ENCODE measurements at places on chromosomes 4 and X.

- DNase-seq: no peak
These were observed 329 bp downstream of the TBC1D14 start for GRCh38 chr4:6909970-6910339.

DNA sequence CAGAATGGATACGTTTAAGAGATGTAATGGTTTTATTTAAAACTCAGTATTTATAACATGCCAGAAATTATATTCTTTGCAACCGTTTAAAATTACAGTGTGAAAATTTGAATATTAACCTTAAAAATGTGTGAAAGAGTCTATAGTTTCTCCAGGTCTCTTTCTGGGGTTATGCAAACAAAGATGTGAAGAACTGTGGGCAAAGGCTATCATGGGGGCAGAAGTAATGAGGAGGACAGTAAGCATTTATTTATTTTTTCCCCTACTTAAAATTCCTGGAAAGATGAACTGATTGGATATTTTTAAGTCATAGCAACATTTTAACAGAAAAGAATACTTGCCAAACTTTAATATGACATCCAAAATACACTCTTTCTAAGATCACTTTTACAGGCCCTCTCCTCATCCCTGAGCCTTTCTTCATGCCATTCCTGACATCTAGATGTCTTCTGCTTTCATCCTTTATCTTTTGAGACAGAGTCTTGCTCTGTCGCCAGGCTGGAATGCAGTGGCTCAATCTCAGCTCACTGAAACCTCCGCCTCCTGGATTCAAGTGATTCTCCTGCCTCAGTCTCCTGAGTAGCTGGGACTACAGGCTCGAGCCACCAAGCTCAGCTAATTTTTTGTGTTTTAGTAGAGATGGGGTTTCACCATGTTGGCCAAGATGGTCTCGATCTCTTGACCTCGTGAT, 46.1 kb downstream of the TMEM131L start:
- no peak for DNase-seq

DNA sequence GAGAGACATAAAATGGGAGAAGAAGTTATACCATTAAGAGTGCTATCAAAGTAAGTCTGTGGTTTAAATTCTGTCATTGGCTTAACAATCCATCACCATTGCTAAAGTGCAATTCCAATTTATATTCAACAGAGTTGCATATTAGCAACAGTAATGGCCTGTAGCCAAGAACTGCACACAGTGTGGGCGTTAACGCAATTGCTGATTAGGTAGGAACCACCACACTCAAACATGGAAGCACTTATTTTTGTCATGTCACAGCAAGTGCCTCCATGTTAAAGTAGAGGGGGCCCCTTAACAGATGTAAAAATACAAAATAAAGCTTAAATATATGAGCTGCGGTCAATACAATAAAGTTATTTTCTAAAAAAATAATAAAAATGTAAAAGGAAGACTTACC, 10.8 kb downstream of the LARP7 start:
- DNase-seq: no peak

GRCh38 chr4:6617246-6617645, 23.2 kb upstream of the MRFAP1 start:
- no peak for DNase-seq

GRCh38 chr4:92516450-92516849, 212.7 kb downstream of the GRID2 start:
- no peak for DNase-seq

DNA sequence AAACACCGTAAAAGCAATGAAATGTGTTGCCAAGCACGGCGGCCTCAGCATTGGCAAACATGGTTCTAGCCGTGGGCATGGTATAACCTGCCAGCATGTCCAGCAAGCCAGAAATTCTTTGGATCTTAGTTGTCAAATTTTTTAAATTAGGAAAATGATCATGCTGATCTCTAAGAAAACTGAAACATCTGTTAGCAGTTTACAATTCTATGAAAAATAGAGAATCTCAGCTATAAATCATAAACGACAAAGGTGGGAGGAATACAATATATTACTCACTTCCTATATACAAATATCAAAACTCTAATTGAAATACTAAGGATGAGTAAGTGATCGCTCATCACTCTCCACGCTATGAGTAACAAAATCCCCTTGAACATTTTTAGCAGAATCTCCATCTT, 130.3 kb downstream of the ADGRA3 start:
- DNase-seq: no peak

DNA sequence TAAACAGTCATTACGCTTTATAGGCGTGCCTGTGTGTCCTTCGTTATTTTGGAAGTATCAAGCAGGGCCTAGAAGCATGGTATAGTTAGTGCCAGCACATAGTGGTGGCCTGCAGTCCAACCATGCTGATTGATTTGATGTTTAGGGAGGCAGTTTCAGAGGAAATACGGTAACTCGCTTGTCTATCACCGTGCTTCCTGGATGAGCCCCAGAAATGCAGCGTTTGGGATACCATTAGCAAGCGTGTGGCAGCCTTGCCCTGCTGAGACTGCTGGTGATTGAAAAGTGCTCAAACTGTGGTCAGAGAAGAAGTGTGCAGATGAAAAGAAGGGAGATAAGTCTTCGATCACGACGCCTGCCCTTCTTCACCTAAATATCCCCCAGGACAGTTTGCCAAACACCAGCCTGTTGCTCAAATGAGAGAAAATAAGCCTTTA, 158.4 kb downstream of the CHIC2 start:
- no peak for DNase-seq

GRCh38 chr4:28009541-28009940, 1148.9 kb downstream of the STIM2 start:
- no peak for DNase-seq

DNA sequence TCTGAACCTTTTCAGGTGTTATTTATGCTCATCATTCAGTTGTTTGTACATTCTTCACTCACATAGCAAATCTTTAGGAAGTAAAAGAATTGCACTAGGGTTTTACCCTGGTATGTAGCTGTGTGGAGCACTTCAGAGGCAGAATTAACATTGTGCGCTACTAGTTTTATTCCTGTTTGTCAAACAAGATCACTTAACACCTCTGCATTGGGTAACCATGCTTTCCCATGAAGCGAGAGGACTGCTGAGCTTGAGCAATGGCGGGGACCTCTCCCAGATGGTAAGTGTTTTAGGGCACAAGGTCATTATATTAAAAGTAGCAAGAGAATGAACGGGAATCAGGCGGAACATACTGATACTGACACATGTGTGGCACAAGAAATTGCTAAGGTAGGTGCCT, 59.2 kb downstream of the SHROOM3 start:
- no peak for DNase-seq

- no peak for DNase-seq
These were observed 271.5 kb downstream of the LDB2 start for GRCh38 chr4:16626945-16627344.

GRCh38 chr4:15005474-15006115, 3.3 kb downstream of the CPEB2 start:
- no peak for DNase-seq

- DNase-seq: no peak
These were observed 14.2 kb downstream of the ZNF518B start for GRCh38 chr4:10442976-10443375.

DNA sequence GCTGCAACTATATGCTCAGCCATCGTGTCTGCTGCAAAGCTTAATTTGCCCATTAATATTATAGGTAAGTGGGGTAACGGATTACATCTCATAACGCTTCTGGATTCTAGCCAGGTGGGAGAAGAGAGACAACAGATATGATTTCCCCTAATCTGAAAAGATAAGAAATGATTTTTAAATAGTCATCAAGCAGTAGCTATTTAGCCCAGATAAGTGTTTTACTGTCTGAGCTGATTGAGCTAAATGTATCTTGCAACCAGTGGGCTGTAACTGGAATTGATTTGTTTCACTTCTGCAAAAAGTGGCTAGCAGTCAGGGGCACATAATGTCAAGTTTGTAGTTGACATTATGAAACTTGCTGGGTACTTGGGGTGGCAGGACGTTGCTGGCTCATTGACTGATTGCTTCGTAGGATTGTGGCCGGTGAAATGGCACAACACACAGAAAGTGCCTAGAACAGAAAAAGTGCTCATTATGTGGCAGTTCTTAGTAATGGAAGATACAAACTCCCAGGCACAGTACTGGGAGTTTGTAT, 18.5 kb downstream of the LAP3 start:
- DNase-seq: no peak

DNA sequence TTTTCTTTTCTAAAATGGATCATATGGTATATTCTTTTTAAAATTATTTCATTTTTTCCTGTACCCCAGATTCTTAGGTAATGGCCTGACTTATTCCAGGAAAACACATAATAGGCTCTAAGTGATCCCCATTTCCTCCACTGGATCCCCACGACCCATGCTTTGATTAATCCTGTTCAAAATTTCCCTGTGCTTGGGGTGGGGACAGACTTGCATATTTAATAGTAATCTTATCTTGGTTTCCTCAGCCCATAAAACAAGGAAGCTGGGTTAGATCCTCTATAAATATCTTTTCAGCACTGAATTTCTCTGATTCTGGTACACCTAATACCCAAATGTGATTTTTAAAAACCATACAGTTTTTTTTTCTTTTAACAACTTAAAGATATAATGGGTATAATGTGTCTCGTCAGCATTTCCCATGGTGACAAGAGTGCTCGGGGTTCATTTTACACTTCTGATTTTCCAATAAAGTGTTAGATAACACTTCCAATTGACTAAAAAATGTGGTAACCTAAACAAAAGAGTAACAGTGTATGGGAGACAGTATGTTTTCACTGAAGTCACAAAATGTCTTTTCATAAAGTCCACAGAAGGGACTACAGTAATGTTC, 693.5 kb upstream of the TENM3 start:
- DNase-seq: no peak

- DNase-seq: no peak
These were observed 22.5 kb upstream of the JAKMIP1 start for GRCh38 chr4:6222761-6223292.

DNA sequence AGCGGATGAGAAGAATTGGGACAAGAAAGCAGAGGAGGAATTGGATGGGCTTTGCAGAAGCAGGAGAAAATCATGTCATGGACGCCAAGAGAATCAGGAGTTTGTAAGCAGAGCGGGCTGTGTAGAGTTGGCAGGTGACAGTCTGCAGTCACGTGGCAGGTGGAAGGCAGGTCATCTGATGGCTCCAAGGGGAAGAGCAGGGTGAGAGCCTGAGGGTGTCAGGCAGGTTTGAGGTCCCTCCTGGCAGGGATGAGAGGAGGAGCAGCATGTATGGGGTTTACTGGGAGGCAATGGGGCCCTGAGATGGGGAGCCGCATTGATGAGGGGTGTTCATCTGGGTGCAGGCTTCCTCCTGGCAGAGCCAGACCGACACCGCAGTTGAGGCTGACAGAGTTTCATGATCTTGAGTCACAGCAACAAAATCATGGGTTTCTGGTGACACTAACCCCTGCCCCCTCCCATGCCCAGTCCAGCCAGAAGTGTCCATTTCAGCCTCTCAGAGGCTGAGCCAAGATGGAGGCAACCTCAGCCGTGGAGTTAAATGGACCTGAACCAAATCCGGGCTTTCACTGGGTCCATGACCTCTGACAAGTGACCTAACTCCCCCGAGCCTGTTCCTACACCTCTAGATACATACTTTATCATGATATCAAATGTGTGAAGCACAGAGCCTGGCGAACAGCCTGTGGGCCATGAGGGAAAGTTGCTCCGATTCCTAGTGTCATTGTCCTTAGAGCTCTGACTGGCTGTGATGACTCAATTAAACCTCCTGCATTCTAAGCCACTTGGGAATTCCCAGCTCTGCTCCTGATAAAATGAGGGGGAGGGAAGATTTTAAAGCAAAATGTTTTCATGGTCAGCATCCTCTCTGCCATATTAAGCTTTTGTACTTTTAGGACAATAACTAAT, 36.1 kb downstream of the EVC start:
- DNase-seq: no peak

- no peak for DNase-seq
These were observed 10.3 kb downstream of the PHKA2 start for GRCh38 chrX:18973527-18974192.

- no peak for DNase-seq
These were observed 402.8 kb upstream of the NWD2 start for GRCh38 chr4:36841583-36842326.

DNA sequence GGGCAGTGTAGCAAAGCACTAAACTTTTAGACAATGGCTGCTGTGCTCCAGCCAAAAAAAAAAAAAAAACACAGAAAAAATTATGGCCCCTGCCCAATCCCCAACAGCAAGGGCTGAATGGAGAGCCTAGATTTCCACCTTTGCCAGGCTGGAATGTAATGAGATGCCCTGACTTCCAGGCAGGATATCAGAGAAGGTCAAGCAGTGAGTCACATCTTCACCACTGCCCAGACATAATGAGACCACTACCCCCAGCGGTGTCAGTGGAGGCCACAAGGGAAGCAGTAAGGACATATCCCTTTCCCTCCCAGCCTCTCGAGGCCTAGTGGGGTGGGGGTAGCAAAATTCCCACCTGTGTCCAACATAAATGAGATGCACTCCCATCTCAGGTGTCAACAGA, 216.3 kb upstream of the LEF1 start:
- DNase-seq: no peak

DNA sequence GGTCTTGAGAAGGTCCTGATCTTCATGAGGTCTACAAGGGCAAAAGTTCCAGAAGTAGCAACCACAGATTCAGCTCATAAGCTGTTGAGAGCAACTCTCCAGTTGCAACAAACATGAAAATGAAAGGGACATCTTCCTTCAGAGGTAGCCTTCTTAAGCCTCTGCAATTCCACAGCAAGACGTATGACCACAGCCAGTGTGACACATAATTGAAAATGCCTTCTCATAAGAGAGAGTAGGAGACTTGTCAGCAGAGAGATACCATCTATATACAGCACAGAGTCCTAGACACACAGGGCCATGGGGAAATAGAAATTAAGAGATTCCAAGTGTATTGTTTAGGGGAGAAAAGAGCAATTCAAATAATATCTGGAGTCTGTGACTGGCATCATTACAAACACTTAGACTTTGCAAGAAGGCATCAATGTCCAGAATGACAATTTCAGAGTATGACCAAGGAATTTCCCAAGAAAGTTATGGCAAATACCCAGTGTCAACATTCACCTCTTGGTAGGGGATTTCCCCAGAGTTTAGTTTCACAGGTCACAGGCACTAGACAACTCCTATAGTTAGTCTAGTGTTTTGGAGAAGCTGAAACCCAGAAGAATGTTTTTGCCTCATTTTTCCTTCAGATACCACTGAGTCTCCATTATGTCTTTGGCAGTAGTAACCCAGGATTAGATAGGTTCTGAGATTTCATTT, 340.3 kb downstream of the ZNF674 start:
- DNase-seq: no peak

GRCh38 chr4:107017443-107018343, 18.4 kb downstream of the DKK2 start:
- no peak for DNase-seq

Measured in activated T-cell treated with anti-CD3 and anti-CD28 coated beads, Interleukin-2, amount 50 U/mL, for 24 hours (primary cell).